ENCODE measurements at places on chromosomes 6 and 20. TPM values are rescaled to one million over a fixed set of nuclear protein-coding genes. Genes with fewer than 3 reads are reported as not detected.

The NFATC2 gene
- 7.5 TPM for total RNA-seq

The C20orf204 gene
- total RNA-seq = 0.54 TPM

The DNAH8 gene
- total RNA-seq = not detected

The THEMIS gene
- total RNA-seq = not detected

The MAFB gene
- total RNA-seq = 0.05 TPM

The CTCFL gene
- total RNA-seq = not detected

The MAP3K5 gene
- 3.1 TPM for total RNA-seq

The HLA-G gene
- total RNA-seq = 0.13 TPM

The FRK gene
- 1.5 TPM for total RNA-seq

The DEFB125 gene
- not detected for total RNA-seq

The FKBP1C gene
- 2.0 TPM for total RNA-seq

The TFAP2D gene
- not detected for total RNA-seq

The CLPSL2 gene
- total RNA-seq = 1.4 TPM

The SPTLC3 gene
- not detected for total RNA-seq

The GSTA3 gene
- not detected for total RNA-seq

The IRF4 gene
- total RNA-seq = 0.07 TPM

The RHAG gene
- total RNA-seq = 0.10 TPM

The TTPAL gene
- 14.5 TPM for total RNA-seq

The WFDC12 gene
- not detected for total RNA-seq

The HSPA1L gene
- total RNA-seq = 1.2 TPM

The MUCL3 gene
- not detected for total RNA-seq

The OR2J3 gene
- not detected for total RNA-seq

The SOX18 gene
- 2.8 TPM for total RNA-seq

The SIRPB1 gene
- total RNA-seq = 0.90 TPM

The GPR6 gene
- total RNA-seq = not detected

The REM1 gene
- 0.20 TPM for total RNA-seq

The RSPH9 gene
- total RNA-seq = 0.13 TPM

The NHLRC1 gene
- 2.2 TPM for total RNA-seq

The MRPS18B gene
- total RNA-seq = 111 TPM

The FERMT1 gene
- 17.0 TPM for total RNA-seq

The SLC17A1 gene
- 0.10 TPM for total RNA-seq

The MYT1 gene
- 0.03 TPM for total RNA-seq

The UST gene
- 2.2 TPM for total RNA-seq

The SLC17A4 gene
- not detected for total RNA-seq

The HSPA1B gene
- 260 TPM for total RNA-seq

The PHACTR3 gene
- total RNA-seq = not detected

The CLIC5 gene
- not detected for total RNA-seq

The SKIC2 gene
- total RNA-seq = 24.9 TPM

The CCDC170 gene
- 0.14 TPM for total RNA-seq

The RUNX2 gene
- 1.3 TPM for total RNA-seq

The EDN1 gene
- 41.0 TPM for total RNA-seq

The TRIM31 gene
- total RNA-seq = 1.7 TPM

The SLC22A7 gene
- not detected for total RNA-seq

The MOG gene
- total RNA-seq = not detected

The BPI gene
- not detected for total RNA-seq

The HTR1E gene
- total RNA-seq = not detected

The CYP24A1 gene
- 430 TPM for total RNA-seq

The GFOD1 gene
- 2.4 TPM for total RNA-seq

The VSX1 gene
- 1.6 TPM for total RNA-seq

The DCBLD1 gene
- 32.9 TPM for total RNA-seq

The RFX6 gene
- not detected for total RNA-seq

The PDYN gene
- 0.06 TPM for total RNA-seq

The TCF21 gene
- 0.09 TPM for total RNA-seq

The NOX3 gene
- total RNA-seq = not detected

The HLA-DMA gene
- total RNA-seq = 2.9 TPM

The C6orf163 gene
- 0.36 TPM for total RNA-seq
